ENCODE measurements at places on chromosomes 12 and 14. TPM values are rescaled to one million over a fixed set of nuclear protein-coding genes. Genes with fewer than 3 reads are reported as not detected.

GRCh38 chr12:20004952-20005351, 363.4 kb upstream of the PDE3A start:
- no peak for DNase-seq

DNA sequence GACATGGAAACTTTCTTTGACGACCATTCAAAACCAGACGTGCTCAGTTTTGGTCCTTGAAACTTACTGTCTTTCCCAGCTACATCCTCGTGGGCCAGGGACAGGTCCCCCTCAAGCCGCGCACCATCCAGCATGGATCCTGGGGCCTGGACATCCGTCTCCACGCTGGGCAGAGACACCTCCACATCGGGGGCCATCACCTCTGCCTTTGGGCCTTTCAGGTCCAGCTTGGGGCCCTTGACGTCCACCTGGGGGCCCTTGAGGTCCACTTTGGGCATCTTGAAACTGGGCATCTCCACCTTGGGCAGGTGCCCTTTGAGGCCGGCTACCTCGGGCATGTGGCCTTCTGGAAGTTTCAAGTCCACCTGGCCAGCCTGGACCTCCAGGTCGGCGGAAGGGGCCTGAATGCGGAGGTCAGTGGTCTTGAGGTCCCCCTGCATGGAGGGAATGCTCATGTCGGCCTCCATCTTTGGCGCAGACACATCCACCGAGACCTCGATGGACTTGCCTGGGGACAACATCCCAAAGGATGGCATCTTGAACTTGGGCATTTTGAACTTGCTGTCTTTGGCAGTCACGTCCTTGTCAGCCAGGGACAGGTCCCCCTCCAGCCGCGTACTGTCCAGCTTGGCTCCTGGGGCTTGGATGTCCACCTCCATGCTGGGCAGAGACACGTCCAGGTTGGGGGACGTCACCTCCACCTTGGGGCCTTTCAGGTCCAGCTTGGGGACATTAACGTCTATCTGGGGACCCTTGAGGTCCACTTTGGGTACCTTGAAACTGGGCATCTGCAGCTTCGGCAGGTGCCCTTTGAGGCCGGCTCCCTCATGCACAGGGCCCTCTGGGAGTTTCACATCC, 17.1 kb downstream of the PLD4 start:
- DNase-seq = no peak

DNA sequence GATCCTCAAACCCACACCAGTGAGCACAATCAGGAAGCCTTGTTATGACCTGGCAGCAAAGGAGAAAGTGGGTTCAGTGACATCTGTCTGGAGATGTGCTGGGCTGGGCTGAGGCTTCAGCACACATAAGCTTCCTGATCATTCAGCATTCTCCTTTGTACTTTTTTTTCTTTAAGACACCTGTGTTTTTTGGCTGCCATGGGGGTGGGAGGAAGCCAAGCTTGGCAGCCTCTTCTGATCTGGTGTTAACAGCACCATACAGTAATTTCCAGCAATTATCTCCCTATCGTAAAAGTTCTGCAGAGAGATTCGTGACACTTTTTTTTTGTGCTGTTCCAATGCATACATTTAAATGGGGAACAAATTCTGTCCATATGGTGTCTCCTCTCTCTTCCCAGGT, 38.9 kb upstream of the RASSF3 start:
- DNase-seq = no peak

- no peak for DNase-seq
These were observed 442.0 kb downstream of the BTG1 start for GRCh38 chr12:91703491-91704283.

DNA sequence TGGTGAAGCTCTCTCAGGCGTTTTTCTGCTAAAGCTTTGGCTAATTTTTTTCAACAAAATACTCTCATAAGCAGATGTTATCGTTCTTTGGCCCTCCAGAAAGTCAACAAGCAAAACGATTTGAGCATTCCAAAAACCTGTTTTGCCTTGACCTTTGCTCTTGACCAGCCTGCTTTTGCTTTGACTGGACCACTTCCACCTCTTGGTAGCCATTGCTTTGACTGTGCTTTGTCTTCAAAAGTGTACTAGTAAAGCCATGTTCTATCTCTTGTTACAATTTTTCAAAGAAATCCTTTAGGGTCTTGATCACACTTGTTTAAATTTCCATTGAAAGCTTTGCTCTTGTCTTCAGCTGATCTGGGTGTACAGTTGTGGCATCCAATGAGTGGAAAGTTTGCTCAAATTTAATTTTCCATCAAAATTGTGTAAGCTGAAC, 10.7 kb upstream of the ARID4A start:
- DNase-seq = no peak

GRCh38 chr12:97559267-97559666, 96.7 kb downstream of the RMST start:
- no peak for DNase-seq

Gene ACOT4
- 3.1 TPM for total RNA-seq

Gene APOF
- not detected for total RNA-seq

Gene FAM161B
- 1.6 TPM for total RNA-seq
